IMR-90 (cell line): ENCODE measurements at places on chromosomes 6 and 20.

DNA sequence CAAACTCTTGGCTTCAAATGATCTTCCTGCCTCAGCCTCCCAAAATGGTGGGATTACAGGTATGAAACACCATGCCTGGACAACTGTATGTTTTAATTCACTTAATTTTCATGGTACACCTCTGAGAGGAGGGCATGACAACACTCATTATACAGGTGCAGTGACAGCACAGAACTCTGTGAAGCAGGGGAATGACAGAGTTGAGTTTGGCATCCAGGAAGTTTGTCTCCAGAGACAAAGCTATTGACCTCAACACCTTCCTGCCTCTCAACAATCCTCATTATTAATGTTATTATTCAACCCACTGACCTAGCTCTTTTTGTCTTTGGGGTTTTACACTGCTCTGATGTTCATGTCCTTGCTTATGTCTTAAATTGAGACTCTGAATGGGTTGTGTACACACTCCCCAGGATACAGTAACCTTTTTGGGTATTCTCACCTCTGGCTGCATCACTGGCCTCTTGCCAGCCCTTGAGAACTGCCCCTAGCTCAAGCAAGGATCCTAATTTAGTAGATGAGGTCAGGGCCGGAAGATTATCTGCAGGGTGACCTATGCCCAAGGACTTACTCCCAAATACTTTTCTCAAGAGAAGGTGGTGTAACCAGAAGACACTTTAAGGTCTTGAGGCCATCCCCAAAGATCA is 13.0 kb upstream of the IER3 start:
- H3K27me3 ChIP-seq = no peaks in the 10 kb centered on the region
- no peak overlapping the region for H3K27ac ChIP-seq
- H3K4me3 ChIP-seq = no peak overlapping the region
- DNase-seq = no peak
- H3K4me1 ChIP-seq = peaks cover 17% of the 10 kb centered on the region

DNA sequence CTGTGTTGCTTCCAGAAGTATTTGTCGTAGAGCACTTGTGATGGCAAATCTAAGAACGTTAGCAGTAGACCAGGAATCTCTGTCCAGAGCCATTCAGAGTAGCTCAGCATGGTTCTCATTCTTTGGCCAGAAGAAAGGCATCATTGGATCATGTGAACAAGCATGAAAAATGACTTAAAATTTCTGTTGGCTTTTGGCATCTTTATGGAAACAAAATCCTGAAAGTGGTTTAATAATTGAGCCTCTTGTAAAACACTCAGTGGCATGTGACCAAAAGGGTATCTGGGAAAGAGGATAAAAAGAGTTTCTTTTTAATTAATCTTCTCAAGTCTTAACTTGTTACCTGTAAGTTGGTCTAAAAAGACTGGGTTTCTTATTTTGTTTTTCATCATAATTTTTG is 55.2 kb downstream of the PTPN1 start:
- H3K4me1 ChIP-seq = peaks cover 27% of the 10 kb centered on the region
- no peak overlapping the region for H3K4me3 ChIP-seq
- DNase-seq = no peak

DNA sequence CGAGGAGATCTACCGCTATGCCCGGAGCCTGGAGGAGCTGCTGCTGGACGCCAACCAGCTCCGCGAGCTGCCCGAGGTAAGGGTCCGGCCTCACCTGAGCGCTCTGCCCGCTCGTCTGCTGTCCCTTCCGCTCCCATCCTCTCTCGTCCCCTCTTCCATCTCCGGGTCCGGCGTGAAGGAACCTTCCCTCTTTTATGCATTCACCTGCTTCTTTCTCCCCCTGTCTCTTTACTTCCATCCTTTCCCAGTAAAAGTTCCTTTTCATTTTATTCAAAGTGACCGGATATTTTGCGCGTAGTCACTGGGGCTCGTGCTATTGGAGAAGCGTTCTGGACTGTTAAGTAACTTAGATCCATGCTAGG is 516 bp downstream of the LRRC1 start:
- H3K4me3 ChIP-seq = peak overlapping the region; percentile 82
- no peaks in the 10 kb centered on the region for H3K27me3 ChIP-seq
- DNase-seq = no peak
- H3K4me1 ChIP-seq = peaks cover 8% of the 10 kb centered on the region

GRCh38 chr6:18260448-18261106 is 3.8 kb downstream of the DEK start:
- no peak overlapping the region for H3K4me3 ChIP-seq
- H3K27me3 ChIP-seq = no peaks in the 10 kb centered on the region
- peaks cover 14% of the 10 kb centered on the region for H3K4me1 ChIP-seq
- peak overlapping the region; percentile 34; the same call in 1 of the 2 replicates for H3K27ac ChIP-seq
- peak; percentile 36 for DNase-seq

- DNase-seq = no peak
- no peaks in the 10 kb centered on the region for H3K36me3 ChIP-seq
- no peak overlapping the region for H3K27ac ChIP-seq
Observed at GRCh38 chr6:42525206-42525605, 38.6 kb upstream of the UBR2 start.

- H3K27ac ChIP-seq = no peak overlapping the region
- no peak for DNase-seq
- peaks cover 9% of the 10 kb centered on the region for H3K36me3 ChIP-seq
- no peak overlapping the region for H3K4me3 ChIP-seq
- H3K4me1 ChIP-seq = no peaks in the 10 kb centered on the region
Observed at GRCh38 chr6:150806790-150807189, 58.7 kb upstream of the MTHFD1L start.

- H3K36me3 ChIP-seq = no peaks in the 10 kb centered on the region
- H3K27ac ChIP-seq = no peak overlapping the region
- no peaks in the 10 kb centered on the region for H3K4me1 ChIP-seq
- no peak for DNase-seq
- no peak overlapping the region for H3K4me3 ChIP-seq
- no peaks in the 10 kb centered on the region; the same call in 1 of the 2 replicates for H3K27me3 ChIP-seq
Observed at GRCh38 chr6:63941747-63942470, 306.3 kb downstream of the PHF3 start.

DNA sequence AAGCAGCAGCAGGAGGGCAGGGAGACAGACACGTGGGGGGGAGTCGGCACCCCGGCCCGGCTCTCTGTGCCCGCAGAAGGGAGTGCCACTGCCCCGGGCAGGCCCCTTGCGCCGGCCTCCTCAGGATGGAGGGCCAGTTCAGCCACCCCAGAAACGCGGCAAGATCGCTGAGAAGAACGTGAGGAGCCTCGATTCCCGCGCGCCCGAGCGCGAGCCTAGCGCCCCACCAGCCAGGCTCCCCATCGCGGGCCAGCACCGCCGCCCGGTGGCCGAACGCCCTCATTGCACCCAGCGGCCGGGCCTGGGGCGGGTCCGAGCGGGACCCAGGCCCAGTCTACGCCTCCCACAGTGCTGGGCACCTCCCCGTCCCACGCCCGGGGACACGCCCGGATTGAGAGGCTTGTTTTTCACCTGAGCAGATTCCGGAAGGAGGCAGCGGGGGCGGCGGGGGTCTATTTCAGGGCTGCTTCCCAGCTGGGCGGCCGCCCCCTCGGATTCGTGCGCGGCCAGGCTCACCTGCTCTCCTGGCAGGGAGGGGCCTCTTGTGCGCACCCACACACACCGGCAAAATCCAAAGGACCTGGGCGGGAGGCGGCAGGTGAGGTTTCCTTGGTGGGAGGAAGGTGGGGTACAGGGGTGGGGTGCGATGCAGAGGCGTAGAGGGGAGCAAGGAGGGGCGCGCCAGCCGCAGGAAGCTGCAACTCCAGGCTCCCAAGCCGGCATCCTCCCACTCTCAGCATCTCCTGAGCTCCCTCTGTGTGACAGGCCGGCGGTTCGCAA is 9.0 kb upstream of the GRM4 start:
- no peaks in the 10 kb centered on the region for H3K36me3 ChIP-seq
- H3K4me1 ChIP-seq = no peaks in the 10 kb centered on the region
- peak; percentile 26 for DNase-seq
- no peak overlapping the region for H3K27ac ChIP-seq
- H3K4me3 ChIP-seq = no peak overlapping the region

GRCh38 chr20:42183147-42183546 is 565.0 kb upstream of the CHD6 start:
- no peak for DNase-seq
- H3K36me3 ChIP-seq = no peaks in the 10 kb centered on the region
- H3K4me1 ChIP-seq = no peaks in the 10 kb centered on the region
- no peak overlapping the region for H3K4me3 ChIP-seq
- no peaks in the 10 kb centered on the region for H3K27me3 ChIP-seq
- H3K27ac ChIP-seq = no peak overlapping the region

DNA sequence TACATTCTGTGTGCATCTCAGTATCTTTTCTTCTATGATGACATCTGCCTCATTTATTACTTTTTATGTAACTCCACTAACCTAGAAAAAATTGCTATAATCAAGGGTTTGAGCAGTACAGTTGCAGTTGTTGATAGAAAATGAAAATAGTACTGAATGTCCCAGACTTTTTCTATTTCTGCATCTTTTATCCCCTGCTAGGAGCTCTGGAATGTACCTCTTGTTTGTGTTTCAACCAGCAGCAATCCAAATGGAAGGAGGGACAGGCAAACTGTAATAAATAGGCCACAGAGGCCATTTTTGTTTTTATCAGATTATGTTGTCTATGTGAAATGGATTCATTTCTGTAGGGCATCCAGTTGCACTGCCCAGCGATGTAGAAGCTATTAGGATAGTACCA is 536.9 kb downstream of the KIF16B start:
- no peaks in the 10 kb centered on the region for H3K27me3 ChIP-seq
- no peaks in the 10 kb centered on the region for H3K36me3 ChIP-seq
- H3K27ac ChIP-seq = no peak overlapping the region
- H3K4me3 ChIP-seq = no peak overlapping the region

- no peak overlapping the region for H3K4me3 ChIP-seq
- no peak overlapping the region for H3K27ac ChIP-seq
- DNase-seq = no peak
- H3K4me1 ChIP-seq = no peaks in the 10 kb centered on the region
- peaks cover 21% of the 10 kb centered on the region for H3K27me3 ChIP-seq
Observed at GRCh38 chr20:58131151-58131550, 97.3 kb downstream of the ANKRD60 start.
